Activated naive CD8-positive, alpha-beta T cell treated with anti-CD3 and anti-CD28 coated beads for 36 hours (primary cell): ENCODE measurements at places on chromosomes 2 and 18.

DNA sequence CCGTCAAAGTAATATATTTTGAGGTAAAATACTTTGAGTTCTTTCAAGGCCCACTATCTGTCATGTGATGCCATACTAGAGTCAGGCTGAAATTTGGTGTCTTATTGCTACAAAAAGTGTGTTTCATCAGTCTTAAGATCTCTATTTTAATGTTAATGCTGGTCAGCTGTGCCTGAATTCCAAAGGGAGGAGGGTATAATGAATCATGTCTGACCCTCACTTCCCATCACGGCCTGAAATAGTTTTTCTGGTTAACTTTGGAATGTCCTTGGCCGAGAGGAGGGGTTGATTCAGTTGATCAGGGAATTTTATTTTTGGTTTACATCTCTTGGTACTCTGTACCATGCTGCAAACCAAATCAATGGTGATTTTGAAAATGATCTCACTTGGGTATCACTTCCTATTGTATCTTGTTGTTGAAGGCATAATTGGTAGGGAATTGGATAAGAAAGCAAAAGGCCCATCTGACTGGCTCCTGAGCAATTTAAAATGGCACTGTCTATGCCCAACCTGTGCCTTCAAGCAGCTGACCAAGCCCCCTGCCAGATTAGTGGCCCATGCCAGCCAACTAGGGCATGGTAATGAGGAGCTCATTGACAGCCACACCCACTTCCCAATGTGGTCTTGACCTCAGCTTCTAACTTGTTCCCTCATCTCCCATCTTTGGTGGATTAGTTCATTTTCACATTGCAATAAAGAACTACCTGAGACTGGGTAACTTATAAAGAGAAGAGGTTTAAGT is 6.1 kb upstream of the SLC35F5 start:
- DNase-seq = no peak

GRCh38 chr2:175947073-175947472 is 55.0 kb downstream of the LNPK start:
- no peak for DNase-seq

DNA sequence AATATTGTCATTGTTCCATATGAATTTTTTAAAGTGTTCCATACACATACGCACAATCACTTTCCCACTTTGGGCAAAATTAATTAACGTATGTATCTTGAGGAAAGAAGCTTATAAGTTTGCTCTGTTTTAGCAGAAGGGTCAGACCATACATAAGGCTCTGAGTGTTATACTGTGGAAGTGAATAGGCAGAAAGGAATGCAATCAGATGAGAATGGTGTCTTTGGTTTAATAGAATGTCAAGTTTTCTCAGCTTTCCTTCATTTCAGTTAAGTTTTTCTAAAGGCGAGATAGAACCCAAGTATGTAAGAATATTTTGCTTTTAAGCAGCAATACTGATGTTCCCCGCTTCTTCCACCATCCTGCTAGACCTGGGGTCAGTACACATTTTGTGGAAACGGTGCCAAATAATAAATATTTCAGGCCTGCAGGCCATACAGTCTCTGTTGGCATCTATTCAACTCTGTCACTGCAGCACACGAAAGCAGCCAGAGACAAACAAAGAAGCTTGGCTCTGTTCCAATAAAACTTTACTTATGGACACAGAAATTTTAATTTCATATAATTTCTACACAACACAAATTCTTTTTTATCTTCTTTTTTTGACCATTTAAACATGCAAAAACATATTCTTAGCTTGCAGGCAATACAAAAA is 100.6 kb downstream of the UPP2 start:
- no peak for DNase-seq

GRCh38 chr18:49812286-49813068 is 856 bp downstream of the ACAA2 start:
- no peak for DNase-seq

- no peak for DNase-seq
These were observed 60.8 kb downstream of the RHOB start for GRCh38 chr2:20507711-20508110.

DNA sequence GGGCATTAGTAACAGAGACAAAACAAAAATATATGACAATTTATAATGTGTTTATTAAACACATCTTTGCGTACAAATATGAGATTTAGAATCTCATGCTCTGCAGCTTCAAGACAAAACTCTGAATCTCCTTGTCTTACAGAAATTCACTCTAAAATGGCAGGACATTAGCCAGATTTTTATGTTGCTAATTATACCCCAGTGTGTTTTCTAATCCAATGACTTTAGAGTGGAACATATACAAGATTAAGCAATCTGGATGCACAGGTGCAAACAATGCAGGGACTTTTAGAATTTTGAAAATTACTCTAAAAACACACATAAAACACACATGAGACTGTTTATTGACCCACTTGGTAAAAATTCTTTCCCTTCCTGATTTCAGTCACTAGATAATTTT is 85.9 kb downstream of the CALCRL start:
- no peak for DNase-seq

DNA sequence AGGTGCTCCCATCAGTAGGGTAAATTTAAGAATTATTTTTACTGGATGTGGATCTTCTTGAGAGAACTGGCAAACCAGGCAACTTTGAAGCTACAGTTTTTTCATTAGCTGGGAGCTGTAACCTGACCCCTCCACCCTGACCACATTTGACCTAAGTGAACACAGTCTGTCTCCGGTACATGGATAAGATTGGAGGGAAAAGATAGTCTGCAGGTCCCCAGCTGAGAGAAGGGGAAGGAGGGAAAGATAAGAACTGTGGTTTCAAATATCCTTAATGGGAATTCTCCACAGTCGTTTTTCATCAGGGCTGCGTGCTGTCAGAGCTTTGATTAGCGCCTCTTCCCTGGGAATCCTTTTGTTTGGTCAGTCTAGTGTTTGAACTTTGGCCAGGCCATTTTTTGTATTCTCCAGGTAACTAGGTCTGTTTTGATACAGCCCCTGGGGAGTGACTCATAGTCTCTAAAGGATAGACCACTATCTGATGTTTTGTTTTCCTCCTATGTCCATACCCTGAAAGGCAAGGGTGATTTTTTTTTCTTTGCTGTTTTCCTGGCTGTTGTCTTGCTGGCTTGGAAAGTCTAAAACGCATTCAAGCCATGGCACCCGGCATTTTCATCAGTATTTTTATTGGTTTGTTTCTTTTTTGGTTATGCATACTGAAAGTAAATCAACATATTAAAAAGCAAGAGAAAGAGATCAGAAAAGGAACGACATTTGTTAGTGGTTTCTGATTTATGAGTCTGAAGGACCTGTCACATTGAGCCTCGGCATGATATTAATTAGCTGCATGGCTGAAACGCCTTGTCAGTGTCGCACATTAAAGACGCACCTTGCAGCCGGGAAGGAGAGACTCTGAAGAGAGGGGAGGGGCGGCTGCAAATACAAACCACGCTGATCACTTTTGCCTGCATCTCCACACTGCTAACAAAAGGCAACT is 183.4 kb upstream of the FN1 start:
- DNase-seq = peak; percentile 25
